BJ (cell line): ENCODE measurements at places on chromosomes 16 and 17.

- no peak for DNase-seq
These were observed 94.5 kb downstream of the ZDHHC7 start for GRCh38 chr16:84916850-84917249.

- no peak for DNase-seq
These were observed 13.2 kb upstream of the ATP2A3 start for GRCh38 chr17:3977387-3977786.

- no peak for DNase-seq
These were observed 3.0 kb downstream of the NACA2 start for GRCh38 chr17:61587807-61588660.

DNA sequence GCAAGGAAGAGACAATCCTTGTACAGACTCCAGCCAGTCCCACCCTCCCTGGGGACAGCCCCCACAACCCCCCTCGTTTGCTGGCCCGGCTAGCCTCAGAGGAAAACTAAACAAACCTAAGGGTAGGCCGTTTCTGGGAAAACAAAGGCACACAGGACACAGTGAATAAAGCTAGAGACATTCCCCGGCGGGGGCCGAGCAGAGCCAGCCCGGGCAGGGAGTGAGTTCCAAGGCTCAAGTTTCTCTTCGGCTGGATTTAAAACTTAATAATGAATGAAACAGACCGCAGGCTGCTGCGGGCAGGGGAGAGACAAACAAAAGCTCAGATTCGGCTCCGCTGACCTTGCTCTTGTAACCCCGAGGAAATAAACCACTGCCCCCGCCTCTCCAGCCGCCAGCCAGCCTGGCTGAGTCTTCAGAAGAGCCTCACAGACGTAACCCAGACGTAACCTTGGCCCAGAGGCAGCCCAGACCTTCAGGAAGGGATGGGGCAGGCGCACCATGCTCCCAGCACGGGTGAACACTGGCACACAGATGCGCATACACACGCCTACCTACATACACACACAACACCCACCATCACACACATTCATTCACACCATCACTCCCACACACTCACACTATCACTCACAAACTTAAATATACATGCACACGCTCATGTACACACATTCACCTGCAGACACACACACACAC, 216.0 kb downstream of the ZNF423 start:
- no peak for DNase-seq

GRCh38 chr17:77854083-77854758, 104.3 kb upstream of the TNRC6C start:
- no peak for DNase-seq

DNA sequence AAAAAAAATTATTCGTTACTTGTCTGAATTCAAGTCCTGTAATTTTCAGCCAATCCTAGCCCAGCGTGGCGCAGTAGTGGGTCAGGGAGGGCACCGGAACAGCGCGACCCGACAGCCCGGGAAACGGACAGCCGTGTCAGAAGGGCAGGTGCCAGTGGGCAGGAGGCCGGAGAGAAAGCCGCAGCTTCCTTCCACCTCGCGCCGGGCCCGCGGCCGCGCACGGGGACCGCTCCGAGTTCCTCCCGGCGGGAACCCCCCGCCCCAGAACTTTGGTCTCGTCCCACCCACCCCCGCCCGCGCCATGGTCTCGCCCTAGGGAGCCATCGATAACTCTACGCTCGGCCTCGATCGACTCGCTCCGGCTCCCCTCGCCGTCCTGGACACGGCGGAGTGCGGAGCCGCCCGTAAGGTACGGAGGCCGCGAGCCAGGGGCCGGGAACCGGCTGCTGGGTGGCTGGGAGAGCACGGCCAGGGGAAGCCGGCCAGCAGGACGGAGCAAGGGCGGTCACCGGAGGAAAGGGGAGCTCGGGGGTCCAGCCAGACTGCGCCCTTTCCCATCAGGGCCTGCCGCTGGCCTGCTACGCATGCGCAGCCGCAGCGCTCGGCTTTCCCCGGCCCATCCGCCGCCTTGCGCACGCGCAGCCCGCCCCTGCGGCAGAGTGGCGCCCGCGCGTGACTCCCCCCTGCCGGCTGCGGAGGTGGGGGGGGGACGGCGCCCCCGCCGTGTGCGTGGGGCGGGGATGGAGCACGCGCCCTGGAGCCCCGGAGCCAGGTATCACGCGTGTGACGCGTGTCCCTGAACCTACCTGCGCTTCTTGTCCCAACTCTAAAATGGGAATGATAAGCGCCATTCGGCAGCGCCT, at the start of gene MLST8:
Gene MLST8, plus strand, starts transcription at position 351 of the 863 bp plus-strand sequence. CDS start 632 bp downstream, outside the sequence.
- DNase-seq = peak; percentile 24

DNA sequence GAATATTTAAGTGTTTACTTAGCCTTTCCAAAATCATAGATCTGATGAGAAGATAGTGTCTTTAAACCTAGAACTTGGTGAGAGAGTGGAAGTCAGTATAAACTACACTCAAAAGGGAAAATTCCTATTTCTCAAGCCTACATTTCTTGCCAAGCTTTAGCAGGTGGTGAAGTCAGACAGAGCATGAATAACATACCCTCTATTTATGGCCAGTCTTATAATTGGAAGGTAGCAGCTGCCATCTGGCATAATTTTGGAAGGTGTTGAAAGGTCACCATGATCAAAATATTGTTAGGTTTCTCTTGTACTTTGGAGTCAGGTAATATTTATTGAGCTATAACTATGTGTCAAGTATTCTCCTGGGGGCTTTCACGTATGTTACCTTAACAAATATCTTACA, 729.3 kb upstream of the KIF2B start:
- no peak for DNase-seq

DNA sequence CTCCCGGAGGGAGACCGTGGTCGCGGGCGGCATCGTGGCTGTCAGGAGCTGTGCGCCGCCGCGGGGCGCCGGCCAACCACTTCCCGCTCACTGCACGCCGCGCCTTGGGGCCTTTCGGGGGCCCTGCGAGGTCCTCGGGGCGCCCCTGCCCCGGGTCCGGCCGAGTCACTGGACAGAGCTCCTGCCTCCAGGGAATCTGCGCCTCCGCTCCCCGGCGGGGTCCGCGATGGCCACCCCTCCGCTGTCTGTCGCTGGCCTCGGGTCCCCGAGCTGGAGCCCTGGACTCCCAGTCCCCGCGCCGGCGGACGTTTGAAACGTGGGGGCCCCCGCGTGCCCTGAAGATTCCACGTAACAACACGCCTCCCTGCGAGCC, at the start of gene QRICH2:
Gene QRICH2, minus strand, starts transcription at position 311 of the 373 bp plus-strand sequence. Its CDS starts 278 bp downstream, at position 33.
- no peak for DNase-seq

- no peak for DNase-seq
These were observed 1.8 kb upstream of the BCL6B start for GRCh38 chr17:7020894-7021664.
